ENCODE measurements at places on chromosomes 3 and 15.
A peak's percentile ranks its signal among the peaks of the same experiment; 100 is the strongest.

DNA sequence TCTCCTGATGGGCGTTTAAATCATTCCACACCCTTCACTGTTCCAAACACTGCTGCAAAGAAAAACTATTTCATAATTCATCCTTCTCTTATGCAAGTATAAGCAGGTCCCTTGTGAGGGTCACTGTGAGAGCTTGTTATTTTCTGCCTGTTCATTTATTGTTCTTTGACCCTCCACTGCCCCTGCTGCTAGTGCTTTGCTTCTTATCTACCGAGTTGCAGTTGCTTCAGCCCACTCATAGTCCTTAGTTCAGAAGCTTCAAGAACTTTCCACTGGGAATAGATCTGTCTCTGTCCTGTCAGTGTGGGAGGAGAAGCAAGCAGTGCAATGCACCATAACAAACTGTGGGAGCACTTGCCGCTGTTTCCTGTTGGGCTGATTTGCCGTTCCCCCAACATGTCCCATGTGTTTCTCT is 39.8 kb downstream of the RIOX2 start:
- no peak overlapping the region for H3K4me3 ChIP-seq
- no peak overlapping the region for H3K27ac ChIP-seq
- no peak for DNase-seq
- H3K36me3 ChIP-seq = no peaks in the 10 kb centered on the region
- H3K27me3 ChIP-seq = no peaks in the 10 kb centered on the region

GRCh38 chr15:61314427-61314826 is 85.3 kb upstream of the RORA start:
- no peaks in the 10 kb centered on the region for H3K27me3 ChIP-seq
- H3K4me1 ChIP-seq = no peaks in the 10 kb centered on the region
- H3K4me3 ChIP-seq = no peak overlapping the region
- no peaks in the 10 kb centered on the region for H3K36me3 ChIP-seq

DNA sequence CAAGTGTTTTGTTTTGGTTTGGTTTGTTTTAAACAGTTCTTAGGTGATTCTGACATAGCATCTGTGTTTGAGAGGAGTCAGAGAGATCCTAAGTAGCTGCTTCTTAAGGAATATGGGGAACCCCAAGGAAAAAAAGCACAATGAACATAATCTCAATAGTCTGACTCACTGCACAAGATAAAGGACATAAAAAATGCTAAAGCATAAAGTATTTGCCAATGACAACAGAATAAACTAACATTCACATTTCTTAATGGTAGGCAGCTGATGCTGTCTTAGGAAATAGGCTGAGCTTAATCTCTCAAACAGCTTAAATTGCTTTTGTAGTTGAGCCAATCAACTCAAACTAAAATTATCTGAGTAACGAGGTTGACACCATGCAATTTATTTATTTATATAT is 2.9 kb downstream of the NCEH1 start:
- no peaks in the 10 kb centered on the region for H3K27me3 ChIP-seq
- H3K4me3 ChIP-seq = no peak overlapping the region
- peaks cover 16% of the 10 kb centered on the region for H3K4me1 ChIP-seq
- H3K36me3 ChIP-seq = no peaks in the 10 kb centered on the region

DNA sequence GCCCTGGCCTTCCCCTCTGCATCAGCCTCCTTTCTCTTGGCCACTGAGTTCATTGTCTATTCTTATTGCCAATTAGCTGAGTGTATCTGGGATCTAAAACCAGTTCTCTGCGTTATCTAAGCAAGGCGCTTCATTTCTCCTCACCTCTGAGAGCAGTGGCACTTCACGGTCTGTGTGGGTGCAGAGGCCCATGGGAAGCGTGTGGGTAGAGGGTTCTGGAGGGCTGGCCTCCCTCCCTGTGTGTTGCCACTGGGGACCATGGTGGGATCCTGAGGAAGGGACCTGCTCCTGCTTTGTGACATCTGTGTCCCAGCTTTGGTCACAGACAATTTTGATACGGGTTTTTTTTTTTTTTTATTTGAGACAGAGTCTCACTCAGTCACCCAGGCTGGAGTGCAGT is 32.7 kb downstream of the EDEM1 start:
- H3K36me3 ChIP-seq = peaks cover 25% of the 10 kb centered on the region
- DNase-seq = no peak
- H3K4me3 ChIP-seq = no peak overlapping the region
- H3K4me1 ChIP-seq = no peaks in the 10 kb centered on the region
- H3K27me3 ChIP-seq = no peaks in the 10 kb centered on the region

- DNase-seq = peak; percentile 49
- peaks cover 15% of the 10 kb centered on the region for H3K27me3 ChIP-seq
- H3K27ac ChIP-seq = no peak overlapping the region
- H3K4me1 ChIP-seq = no peaks in the 10 kb centered on the region
- H3K36me3 ChIP-seq = no peaks in the 10 kb centered on the region
These were observed 46.0 kb downstream of the ALDH1L1 start for GRCh38 chr3:126134219-126134975.

GRCh38 chr3:8455526-8456411 is 45.9 kb upstream of the LMCD1 start:
- no peaks in the 10 kb centered on the region for H3K27me3 ChIP-seq
- H3K4me1 ChIP-seq = no peaks in the 10 kb centered on the region
- no peaks in the 10 kb centered on the region for H3K36me3 ChIP-seq
- H3K27ac ChIP-seq = no peak overlapping the region
- no peak for DNase-seq

GRCh38 chr15:70262591-70263274 is 165.0 kb upstream of the TLE3 start:
- peaks cover 50% of the 10 kb centered on the region for H3K4me1 ChIP-seq
- H3K4me3 ChIP-seq = no peak overlapping the region
- H3K27ac ChIP-seq = no peak overlapping the region
- no peaks in the 10 kb centered on the region for H3K36me3 ChIP-seq
- no peaks in the 10 kb centered on the region for H3K27me3 ChIP-seq
- no peak for DNase-seq

DNA sequence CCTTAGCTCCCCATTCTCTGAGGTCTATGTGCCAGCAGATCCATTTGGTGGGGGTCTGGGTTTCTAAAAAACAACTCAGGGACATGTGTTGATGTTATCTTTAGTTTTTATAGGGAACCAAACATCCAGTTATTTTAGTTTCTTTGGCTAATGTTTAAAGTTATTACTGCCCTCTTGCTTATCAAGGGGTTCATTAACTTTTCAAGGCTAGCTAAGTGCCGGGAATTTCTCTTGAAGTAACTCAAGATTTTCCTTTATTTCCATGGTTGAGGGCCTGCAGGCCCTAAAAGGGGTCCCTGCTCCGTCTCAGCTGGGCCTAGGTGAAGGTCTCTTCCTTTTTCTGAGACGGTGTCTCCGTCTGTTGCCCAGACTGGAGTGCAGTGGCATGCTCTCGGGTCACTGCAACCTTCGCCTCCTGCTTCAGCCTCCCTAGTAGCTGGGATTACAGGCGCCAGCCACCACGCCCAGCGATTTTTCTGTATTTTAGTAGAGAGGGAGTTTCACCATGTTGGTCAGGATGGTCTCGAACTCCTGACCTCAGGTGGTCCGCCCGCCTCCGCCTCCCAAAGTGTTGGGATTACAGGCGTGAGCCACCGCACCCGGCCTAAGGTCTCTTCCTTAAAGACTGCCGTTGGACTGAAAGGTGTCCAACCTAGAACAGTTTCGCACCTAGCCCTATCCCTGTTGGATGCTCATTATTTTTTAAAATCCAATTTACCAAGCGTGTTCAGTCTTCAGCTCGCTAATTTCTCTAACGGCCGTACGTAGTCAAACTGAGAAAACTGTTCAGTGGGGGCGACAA is 1.3 kb upstream of the OXSR1 start:
- no peak for DNase-seq
- H3K27ac ChIP-seq = peak overlapping the region; percentile 100
- peaks cover 38% of the 10 kb centered on the region for H3K4me1 ChIP-seq
- no peaks in the 10 kb centered on the region for H3K27me3 ChIP-seq
- H3K36me3 ChIP-seq = no peaks in the 10 kb centered on the region
- peak overlapping the region; percentile 94 for H3K4me3 ChIP-seq

DNA sequence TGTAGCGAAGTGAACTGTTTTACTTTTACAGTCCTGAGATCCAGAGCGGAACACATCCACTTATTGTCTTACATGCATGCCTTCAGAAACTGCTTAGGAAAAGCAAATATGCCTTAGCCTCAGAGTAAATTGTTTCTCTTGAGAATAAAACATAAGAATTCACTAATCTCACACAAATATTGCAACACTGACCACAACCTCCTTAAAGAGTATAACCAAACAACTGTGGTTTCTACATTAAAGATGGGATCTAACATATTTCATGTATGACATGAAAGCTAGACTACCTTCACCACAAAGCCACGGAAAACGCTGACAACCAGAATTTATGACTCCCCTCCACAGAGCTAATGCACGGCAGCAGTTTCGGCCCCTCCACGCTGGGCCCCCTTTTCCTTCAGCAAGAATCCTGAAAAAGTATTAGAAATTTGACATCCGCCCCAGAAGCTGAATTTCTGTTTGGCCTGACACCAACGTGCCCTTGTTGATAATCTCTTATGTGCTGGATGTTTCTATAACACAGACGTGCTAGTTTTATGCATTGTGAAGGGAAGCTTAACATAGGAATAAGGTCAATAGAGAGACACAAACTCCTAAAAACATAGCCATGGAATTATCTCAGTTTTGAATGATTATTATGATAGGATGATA is 84.6 kb downstream of the GREM1 start:
- H3K4me3 ChIP-seq = no peak overlapping the region
- no peaks in the 10 kb centered on the region for H3K27me3 ChIP-seq
- H3K36me3 ChIP-seq = no peaks in the 10 kb centered on the region
- no peak overlapping the region for H3K27ac ChIP-seq

- no peaks in the 10 kb centered on the region for H3K36me3 ChIP-seq
- DNase-seq = no peak
- no peaks in the 10 kb centered on the region for H3K27me3 ChIP-seq
These were observed 52.3 kb upstream of the CHD2 start for GRCh38 chr15:92847841-92848240.

DNA sequence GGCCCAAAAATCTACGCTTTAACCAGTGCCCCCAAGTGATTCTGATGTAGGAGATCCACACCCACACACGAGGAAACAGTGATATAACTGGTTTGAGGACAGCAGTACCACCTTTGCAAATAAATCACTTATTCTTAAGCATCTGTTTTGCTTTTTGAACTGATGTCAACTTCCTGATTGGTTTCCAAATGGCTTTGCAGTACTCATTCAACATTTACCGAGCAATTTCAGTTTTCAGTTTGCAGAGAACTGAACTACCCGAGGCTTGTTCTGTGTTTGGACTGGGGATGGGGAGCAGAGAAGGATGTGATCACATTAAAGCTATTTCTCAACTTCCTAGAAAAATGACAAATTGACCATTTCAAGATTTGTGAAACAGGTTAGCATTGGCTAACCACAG is 1.1 kb upstream of the GYG1 start:
- H3K36me3 ChIP-seq = no peaks in the 10 kb centered on the region
- H3K4me1 ChIP-seq = peaks cover 26% of the 10 kb centered on the region
- no peaks in the 10 kb centered on the region for H3K27me3 ChIP-seq
- H3K27ac ChIP-seq = no peak overlapping the region

GRCh38 chr15:45099549-45100165 is 14.3 kb downstream of the DUOX2 start:
- no peak overlapping the region for H3K4me3 ChIP-seq
- no peak overlapping the region for H3K27ac ChIP-seq
- no peaks in the 10 kb centered on the region for H3K36me3 ChIP-seq
- no peaks in the 10 kb centered on the region for H3K4me1 ChIP-seq
- H3K27me3 ChIP-seq = no peaks in the 10 kb centered on the region

DNA sequence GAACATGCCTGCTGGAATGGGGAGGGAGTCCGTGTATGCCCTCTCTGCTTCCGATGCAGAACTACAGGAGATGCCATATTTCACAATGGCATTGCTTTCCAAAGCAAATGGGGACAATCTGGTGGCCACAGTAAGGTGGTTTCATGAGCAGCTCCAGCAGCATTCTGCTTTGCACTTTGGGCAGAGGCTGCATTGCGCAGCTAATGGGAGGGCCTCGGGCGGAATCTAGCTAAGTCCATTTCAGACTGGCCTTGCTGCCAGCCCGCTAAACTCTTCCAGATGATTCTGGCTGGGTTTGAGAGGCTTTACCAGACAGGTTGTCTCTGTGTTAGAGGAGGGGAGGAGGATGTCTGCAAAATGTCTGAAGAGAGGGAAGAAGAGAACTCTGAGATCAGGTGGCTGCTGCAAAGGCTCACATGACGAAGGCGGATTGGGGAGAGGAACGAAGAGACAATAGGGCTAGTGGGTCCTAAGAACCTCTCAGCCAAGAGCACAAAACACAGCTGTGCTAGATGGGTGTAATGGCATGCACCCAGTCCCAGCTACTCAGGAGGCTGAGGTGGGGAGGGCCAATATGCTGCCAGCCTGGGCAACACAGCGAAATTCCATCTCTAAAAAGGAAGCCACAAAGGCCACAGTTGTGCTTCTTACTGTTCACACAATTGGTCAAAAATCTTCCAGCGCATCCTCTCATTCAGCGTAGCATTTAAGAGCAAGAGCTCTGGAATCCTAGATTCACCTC is 63.7 kb downstream of the BDH1 start:
- H3K27me3 ChIP-seq = no peaks in the 10 kb centered on the region
- no peak for DNase-seq
- H3K4me3 ChIP-seq = no peak overlapping the region
- no peaks in the 10 kb centered on the region for H3K36me3 ChIP-seq
- no peak overlapping the region for H3K27ac ChIP-seq

GRCh38 chr3:21979706-21980105 is 228.7 kb upstream of the ZNF385D start:
- DNase-seq = no peak
- H3K4me1 ChIP-seq = no peaks in the 10 kb centered on the region
- H3K27ac ChIP-seq = no peak overlapping the region
- no peaks in the 10 kb centered on the region for H3K27me3 ChIP-seq
- H3K36me3 ChIP-seq = no peaks in the 10 kb centered on the region

- H3K27ac ChIP-seq = no peak overlapping the region
- no peaks in the 10 kb centered on the region for H3K36me3 ChIP-seq
- no peaks in the 10 kb centered on the region for H3K27me3 ChIP-seq
- H3K4me3 ChIP-seq = no peak overlapping the region
These were observed 48.5 kb upstream of the BCHE start for GRCh38 chr3:165885558-165886270.

DNA sequence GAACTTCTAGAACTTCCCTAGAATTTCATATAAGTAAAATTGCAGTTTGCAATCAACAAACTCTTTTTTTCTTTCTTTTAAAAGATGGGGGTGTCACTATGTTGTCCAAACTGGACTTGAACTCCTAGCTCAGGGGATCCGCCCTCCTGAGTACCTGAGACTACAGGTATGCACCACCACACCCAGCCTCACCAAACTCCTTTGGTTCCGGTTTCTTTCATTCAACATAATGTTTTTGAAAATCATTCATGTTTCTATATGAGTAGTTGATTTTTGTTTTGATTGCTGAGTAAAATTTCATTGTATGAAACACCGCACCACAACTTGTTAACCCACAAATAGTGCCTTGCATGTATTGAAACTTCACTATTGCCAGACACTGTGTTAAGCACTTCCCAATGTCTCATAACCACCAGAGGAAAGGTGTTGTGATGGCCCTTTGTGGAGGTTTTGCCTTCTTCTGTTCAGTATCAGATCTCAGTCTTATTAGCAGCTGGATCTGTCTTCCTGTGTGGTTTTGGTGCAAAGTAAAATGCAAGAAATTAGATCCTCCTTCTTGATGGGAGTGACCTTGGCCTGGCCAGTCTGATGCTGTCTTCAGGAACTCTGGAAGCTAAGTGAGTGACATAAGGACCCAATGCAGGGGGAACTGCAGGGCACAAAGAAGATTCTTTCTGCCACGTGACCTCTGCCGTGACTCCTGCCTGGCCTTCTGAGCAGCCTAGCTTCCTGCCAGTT is 78.8 kb upstream of the UBE2E1 start:
- H3K36me3 ChIP-seq = no peaks in the 10 kb centered on the region
- H3K27me3 ChIP-seq = no peaks in the 10 kb centered on the region
- no peak for DNase-seq
- no peak overlapping the region for H3K4me3 ChIP-seq
- H3K4me1 ChIP-seq = no peaks in the 10 kb centered on the region
